ENCODE measurements at places on chromosomes 1 and 21. TPM values are rescaled to one million over a fixed set of nuclear protein-coding genes. Genes with fewer than 3 reads are reported as not detected.

GRCh38 chr1:165632152-165632469 is 1.1 kb downstream of the MGST3 start:
- no peak for DNase-seq

The KCNE2 gene
- total RNA-seq = not detected

DNA sequence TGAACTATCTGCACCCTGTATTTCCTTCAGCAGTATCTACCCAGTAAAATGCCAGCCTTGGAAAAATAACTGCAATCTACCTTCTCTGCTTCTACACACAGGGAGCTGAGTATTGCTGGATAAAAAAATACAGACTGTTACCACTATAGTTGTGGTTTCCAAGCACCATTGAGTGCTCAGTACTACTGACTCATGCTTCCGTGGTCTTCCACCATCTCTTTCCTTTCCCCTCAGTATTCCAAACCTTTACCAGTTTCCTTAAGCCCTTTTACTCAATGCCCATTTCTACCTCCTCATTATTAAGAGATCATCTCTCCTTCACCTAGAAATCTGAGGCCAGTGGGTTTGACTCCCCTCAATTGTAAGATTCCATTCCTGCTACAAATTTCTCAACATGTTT is 23.8 kb downstream of the GLMN start:
- DNase-seq = no peak

DNA sequence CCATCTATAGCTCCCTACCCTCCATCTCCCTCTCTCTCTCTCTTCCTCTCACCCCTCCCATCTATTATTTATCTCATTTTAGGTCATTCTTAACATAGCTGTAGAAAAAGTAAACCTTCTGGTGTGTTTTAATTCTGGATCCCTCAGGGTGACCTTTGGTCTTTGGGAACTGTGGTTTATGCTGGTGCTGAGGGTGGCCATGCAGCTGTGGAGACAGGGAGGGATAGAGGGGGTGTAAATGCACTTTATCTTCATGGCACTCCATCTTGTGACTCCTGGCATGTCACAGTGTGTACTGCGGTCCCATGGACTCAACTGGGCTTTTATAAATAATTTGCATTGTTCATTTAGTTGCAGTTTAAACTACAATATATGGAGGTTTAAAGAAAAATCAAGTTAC is 50.2 kb upstream of the RUNX1 start:
- no peak for DNase-seq

DNA sequence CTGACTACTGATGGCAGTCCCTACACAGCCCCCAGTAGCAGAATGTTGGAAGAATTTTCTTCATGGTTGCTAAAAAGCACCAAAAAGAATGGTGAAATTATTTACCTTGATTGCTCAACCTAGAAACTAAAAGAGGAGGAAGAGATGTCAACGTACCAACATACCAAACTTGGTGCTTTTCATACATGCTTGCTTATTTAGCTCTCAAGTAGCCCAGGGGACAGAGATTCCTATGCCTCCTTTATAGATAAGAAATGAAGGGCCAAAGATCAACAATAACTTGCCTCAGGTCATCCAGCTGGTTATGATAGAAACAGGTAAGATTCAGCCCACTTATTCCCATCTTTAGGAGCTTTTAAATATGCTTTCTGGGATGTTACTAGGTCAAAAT is 170.6 kb downstream of the PIGK start:
- no peak for DNase-seq

DNA sequence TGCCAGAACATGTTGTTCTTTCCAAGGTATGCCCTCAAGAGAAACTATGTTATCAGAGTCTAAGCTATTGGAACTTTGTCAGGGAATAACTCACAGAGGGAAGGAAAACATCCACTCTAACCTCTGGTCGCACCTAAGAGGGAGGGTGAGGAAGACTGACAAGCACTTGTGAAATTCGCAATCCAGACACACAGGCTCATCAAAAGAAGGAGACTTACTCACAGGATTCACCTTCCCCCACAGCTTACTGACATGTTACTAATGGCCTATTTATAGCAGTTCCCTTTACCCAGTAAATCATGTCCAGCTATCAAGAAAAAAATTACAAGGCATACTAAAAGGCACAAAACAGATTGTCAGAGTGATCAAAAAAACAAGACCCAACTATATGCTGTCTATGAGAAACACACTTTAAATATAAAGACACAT is 36.9 kb downstream of the WDR64 start:
- no peak for DNase-seq

Data from posterior vena cava (tissue), 2 donors.